RKO (cell line): ENCODE measurements at places on chromosomes 3 and 15.

- peak; percentile 46 for DNase-seq
These were observed 630 bp downstream of the KIF15 start for GRCh38 chr3:44762170-44762677.

DNA sequence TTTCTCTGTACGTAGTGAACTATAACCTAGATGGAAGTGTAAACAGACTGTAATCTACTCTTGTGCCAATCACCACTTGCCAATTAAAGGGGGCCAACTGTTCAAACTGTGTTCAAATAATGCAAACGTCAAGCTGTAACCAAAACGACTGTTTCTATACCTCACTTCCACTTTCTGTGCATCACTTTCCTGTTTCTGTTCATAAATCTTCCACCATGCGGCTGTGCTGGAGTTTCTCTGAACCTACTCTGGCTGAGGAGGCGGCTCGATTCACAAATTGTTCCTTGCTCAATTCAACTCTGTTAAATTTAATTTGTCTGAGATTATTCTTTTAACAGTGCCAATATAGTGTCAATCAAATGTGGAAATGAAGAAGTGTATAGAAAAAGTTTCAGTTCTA, 206.7 kb upstream of the TBC1D5 start:
- no peak for DNase-seq

GRCh38 chr3:127441764-127442163, 148.8 kb downstream of the TPRA1 start:
- DNase-seq: no peak

- no peak for DNase-seq
These were observed 200.1 kb downstream of the FAM43A start for GRCh38 chr3:194885766-194886165.

- DNase-seq: no peak
These were observed 85.5 kb downstream of the CCNL1 start for GRCh38 chr3:157074490-157074889.
